ENCODE measurements at places on chromosomes 7 and 10. TPM values are rescaled to one million over a fixed set of nuclear protein-coding genes. Genes with fewer than 3 reads are reported as not detected.

DNA sequence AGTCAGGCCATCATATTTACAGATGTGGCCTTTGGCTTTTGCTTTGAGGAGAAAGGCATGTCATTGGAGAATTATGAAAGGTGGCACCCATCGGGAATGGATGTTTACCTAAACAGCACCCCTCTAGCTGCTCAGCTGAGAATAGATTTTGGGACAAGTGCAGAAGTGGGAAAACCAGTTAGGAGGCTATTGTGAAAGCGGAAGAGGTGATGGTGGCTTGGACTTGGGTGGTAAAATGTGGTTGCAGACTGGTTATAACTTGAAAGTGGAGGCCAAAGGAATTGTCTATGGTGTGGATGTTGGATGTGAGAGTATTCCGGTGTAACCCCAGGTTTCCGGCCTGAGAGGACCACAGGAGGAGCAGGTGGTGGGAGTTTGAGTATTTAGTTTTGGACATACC lies 5.2 kb upstream of the SLC12A9 start:
- no peak for DNase-seq

- peak; percentile 55 for DNase-seq
These were observed 92.3 kb downstream of the DNAJB6 start for GRCh38 chr7:157429001-157429679.

DNA sequence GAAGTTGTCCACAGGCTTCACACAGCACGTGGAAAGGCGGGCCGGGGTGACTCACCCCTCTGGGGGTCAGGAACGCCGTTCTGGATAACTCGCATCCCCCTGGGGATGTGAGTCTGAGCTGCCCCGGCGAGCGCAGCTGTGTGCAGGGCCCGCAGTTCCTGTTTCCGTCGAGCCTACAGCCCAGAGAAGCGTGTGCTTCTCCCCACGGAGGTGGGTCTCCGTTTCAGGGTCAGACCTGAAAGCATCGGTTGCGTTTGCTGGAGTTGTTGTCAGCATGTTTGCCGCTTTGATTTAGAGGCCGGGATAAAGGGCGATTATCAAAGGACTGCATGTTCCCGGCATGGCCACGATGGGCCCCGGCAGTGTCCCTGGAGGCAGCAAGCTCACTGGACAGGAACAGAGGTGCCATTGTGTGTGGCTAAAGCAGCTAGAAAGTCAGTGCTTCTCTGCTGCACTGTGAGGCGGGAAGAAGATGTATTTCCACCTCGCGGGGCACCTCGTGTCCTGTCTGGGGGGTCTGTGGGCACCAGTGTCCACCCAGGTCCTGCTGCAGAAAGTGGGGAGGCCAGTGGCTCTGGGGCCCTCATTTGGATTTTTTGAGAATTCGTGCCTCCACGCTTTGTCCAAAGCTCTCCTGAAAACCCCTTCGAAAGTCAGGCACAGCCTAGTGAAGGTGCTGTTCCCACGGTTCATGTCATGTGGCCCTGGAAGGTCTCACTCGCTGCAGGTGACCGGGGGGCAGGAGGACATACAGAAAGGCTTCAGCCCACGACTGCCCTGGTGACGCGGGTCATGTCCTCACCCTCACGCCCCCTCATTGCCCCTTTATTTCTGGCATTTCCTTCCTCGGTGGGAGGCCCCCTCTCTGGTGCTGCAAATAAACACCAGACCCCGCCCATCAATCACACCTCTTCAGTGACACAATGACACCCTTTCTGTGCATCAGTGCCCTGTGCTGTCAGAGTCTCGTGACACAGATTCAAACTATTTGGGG lies 27.4 kb upstream of the GDI2 start:
- DNase-seq, result no peak

DNA sequence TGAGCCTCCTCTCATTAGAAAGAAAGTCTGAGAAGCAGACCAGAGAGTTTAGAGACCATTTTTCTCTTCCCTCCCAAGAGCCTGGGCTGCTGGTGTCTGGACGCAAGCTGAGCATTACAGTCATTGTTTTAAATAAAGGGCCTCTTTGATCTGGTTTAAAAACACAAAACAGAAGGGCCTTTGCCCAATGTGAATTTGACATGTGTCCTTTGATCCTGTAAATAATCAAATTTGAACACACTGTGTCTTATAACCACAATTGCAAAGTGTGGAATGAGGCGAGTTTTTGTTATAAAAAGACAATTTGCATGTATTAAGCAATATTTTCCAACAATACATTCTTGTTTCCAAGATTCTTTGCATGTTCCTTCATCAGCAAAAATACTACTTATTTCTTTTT lies 158.5 kb downstream of the C7orf25 start:
- DNase-seq, result no peak

NME8 gene
- 2.1 TPM for total RNA-seq

All from upper lobe of right lung (tissue), 1 donor.